ENCODE measurements at places on chromosomes 1 and 21. TPM values are rescaled to one million over a fixed set of nuclear protein-coding genes. Genes with fewer than 3 reads are reported as not detected.
A peak's percentile ranks its signal among the peaks of the same experiment; 100 is the strongest.

Gene MRPS14
- total RNA-seq = 47.6 TPM

Gene GPATCH4
- total RNA-seq = 43.2 TPM

Gene TSPAN2
- 2.5 TPM for total RNA-seq

Gene LCA5L
- total RNA-seq = 0.22 TPM

Gene ANGPTL3
- total RNA-seq = not detected

DNA sequence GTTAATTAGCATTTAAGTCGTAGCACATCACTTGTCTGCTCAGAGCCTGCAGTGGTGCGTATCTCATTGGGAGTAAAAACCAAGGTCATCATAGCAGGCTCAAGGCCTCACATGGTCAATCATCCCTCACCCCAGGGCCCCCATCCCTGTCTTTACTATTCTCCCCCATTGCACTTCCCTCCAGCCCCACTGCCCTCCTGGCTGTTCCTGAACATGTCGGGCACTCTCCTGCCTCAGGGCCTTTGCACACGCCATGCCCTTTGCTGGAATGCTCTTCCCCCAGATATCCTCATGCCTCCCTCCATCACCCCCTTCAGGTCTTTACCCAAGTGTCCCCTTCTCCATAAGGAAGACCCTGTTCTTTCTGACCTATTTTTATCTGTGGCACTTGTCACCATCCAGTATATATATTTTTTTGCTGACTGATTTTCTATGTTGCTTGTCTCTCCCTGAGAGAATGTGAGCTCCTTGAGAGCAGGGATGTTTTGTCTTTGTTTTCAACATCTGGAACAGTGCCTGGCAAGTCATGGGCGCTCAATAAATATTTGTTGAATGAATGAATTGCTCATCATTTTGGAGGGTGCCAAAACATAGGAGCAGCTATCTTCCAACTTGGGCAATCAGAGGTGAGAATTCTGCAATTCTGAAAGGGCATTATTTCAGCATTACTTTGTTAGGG is 74.1 kb upstream of the POU3F1 start:
- no peaks in the 10 kb centered on the region for H3K27me3 ChIP-seq
- no peaks in the 10 kb centered on the region for H3K4me1 ChIP-seq
- DNase-seq = no peak
- no peaks in the 10 kb centered on the region for H3K36me3 ChIP-seq

- H3K4me1 ChIP-seq = peaks cover 2% of the 10 kb centered on the region
- no peak for DNase-seq
- H3K27me3 ChIP-seq = peaks cover under 1% of the 10 kb centered on the region
- H3K4me3 ChIP-seq = no peak overlapping the region
- no peak overlapping the region for H3K27ac ChIP-seq
- no peaks in the 10 kb centered on the region for H3K36me3 ChIP-seq
Observed at GRCh38 chr1:109719337-109719837, 7.3 kb downstream of the GSTM5 start.

DNA sequence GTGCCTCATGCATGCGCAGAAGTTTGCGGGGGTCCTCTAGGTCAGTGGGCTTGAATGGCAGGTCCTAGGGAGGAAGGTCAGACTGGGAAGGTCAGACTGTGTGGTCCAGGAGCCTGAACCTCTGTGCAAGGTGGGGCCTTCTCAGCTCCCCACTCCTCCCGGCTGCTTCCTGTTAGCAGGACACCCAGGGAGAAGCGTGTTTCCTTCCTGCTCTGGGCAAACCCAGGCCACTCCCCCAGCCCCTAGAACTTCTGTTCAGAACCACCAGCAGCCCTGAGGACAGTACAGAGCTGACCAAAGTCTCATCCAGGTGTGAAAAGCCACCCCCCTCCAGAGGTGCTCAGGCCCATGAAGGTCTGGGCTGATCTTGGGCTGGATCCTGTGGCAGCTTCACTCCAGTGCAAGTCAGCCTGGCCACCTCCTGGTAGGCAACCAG is 29.9 kb downstream of the NAV1 start:
- no peaks in the 10 kb centered on the region for H3K36me3 ChIP-seq
- no peak overlapping the region for H3K4me3 ChIP-seq
- H3K4me1 ChIP-seq = peaks cover 8% of the 10 kb centered on the region
- no peaks in the 10 kb centered on the region for H3K27me3 ChIP-seq
- H3K27ac ChIP-seq = no peak overlapping the region

DNA sequence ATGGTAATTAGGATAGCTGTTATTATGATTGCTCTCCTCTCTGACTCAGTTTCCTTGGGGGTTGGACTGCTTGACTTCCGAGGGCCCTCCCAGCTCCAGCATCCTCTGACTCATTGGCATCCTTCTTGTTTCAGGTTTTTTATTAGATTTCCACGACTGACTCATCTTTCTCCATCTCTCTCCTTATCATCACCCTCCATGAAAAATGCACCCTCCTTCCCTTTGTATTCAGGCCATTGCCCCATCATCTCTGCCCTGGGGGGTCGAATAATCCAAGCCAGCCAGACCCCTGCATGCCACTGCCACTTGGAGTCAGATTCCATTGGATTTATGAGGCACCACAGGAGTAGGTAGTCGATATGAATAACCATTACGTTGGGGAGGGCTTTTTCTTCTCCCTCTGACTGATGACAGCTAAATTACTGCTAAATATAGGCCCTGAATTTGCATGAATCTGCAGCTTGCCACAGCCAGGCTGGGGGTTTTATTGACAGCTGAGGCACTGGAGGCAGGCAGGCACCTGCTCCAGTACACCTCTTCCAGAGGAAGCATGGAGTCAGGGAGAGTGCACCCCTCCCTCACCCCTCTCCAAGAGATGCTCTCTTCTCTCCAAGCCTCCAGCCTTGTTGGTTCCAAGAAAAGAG is 91.7 kb downstream of the C1orf94 start:
- no peak for DNase-seq
- no peak overlapping the region for H3K27ac ChIP-seq
- no peaks in the 10 kb centered on the region for H3K36me3 ChIP-seq

- no peak overlapping the region for H3K4me3 ChIP-seq
- H3K27ac ChIP-seq = no peak overlapping the region
- H3K36me3 ChIP-seq = no peaks in the 10 kb centered on the region
- H3K27me3 ChIP-seq = peaks cover 10% of the 10 kb centered on the region
- H3K4me1 ChIP-seq = no peaks in the 10 kb centered on the region
- no peak for DNase-seq
Observed at GRCh38 chr1:44496541-44497171, 91.6 kb downstream of the RNF220 start.

DNA sequence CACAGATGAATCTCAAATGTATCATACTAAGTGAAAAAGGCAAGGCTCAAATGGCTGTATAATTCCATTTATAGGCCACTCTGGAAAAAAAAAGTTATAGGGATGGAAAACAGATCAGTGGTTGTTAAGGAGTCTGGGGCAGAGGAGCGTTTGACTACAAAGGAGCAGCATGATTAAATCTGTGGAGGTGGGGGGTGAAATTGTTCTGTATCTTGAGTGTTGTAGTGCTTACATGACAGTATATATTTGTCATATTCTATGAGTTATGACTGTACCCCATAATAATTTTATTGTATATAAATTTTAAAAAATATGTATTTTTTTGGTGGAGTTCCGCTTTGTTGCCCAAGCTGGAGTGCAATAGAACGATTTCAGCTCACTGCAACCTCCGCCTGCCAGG is 10.3 kb downstream of the TAF12 start:
- no peak overlapping the region for H3K4me3 ChIP-seq
- peaks cover 3% of the 10 kb centered on the region for H3K36me3 ChIP-seq
- no peak overlapping the region for H3K27ac ChIP-seq
- DNase-seq = no peak

DNA sequence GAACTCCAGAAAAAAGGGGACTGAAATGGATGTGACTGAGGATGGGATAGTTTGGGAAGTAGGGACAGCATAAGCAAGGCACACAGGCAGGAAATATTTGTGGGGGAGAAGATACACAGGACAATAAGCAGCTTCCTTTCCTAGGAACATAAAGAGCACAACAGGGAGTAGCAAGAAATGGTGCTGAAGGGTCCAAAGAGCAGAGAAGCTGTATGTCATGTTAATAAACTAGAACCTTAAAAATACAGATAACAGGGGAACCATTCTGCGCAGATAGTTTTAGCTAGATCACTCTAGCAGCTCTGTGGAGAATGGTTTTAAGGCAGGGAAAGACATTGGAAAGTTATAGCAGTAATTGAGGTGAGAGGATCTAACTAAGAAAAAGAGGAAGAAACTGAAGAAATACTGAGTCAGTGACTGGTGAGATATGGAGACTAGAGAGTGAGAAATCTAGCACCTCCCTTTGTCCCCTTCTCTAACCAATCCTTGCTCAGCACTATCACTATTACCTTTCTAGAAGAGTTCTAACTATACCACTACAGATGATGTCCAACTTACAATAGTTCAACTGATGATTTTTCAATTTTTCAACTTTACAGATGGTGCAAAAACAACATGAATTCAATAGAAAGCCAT is 95.0 kb downstream of the CDC42BPA start:
- peaks cover 17% of the 10 kb centered on the region for H3K27me3 ChIP-seq
- no peak overlapping the region for H3K27ac ChIP-seq
- H3K36me3 ChIP-seq = no peaks in the 10 kb centered on the region
- no peaks in the 10 kb centered on the region for H3K4me1 ChIP-seq

- H3K4me3 ChIP-seq = no peak overlapping the region
- H3K4me1 ChIP-seq = peaks cover 53% of the 10 kb centered on the region
- no peaks in the 10 kb centered on the region for H3K27me3 ChIP-seq
- H3K36me3 ChIP-seq = peaks cover 12% of the 10 kb centered on the region
- H3K27ac ChIP-seq = peak overlapping the region; percentile 65
Observed at GRCh38 chr1:36248250-36248894, 24.1 kb downstream of the THRAP3 start.

DNA sequence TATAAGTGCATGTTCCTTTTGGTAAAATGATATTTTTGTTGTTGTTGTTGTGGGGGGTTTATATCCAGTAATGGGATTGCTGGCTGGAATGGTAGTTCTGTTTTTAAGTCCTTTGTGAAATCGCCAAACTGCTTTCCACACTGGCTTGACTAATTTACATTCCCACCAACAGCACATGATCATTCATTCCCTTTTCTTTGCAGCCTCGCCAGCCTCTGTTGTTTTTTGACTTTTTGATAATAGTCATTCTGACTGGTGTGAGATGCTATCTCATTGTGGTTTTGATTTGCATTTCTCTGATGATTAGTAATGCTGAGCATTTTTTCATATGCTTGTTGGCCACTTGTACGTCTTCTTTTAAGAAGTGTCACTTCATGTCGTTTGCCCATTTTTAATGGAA is 188.5 kb upstream of the CHRM3 start:
- H3K27ac ChIP-seq = no peak overlapping the region
- H3K27me3 ChIP-seq = no peaks in the 10 kb centered on the region
- no peaks in the 10 kb centered on the region for H3K36me3 ChIP-seq

- H3K4me3 ChIP-seq = no peak overlapping the region
- no peak for DNase-seq
- no peaks in the 10 kb centered on the region for H3K36me3 ChIP-seq
- H3K27ac ChIP-seq = no peak overlapping the region
Observed at GRCh38 chr1:6273380-6273891, 12.5 kb upstream of the GPR153 start.

DNA sequence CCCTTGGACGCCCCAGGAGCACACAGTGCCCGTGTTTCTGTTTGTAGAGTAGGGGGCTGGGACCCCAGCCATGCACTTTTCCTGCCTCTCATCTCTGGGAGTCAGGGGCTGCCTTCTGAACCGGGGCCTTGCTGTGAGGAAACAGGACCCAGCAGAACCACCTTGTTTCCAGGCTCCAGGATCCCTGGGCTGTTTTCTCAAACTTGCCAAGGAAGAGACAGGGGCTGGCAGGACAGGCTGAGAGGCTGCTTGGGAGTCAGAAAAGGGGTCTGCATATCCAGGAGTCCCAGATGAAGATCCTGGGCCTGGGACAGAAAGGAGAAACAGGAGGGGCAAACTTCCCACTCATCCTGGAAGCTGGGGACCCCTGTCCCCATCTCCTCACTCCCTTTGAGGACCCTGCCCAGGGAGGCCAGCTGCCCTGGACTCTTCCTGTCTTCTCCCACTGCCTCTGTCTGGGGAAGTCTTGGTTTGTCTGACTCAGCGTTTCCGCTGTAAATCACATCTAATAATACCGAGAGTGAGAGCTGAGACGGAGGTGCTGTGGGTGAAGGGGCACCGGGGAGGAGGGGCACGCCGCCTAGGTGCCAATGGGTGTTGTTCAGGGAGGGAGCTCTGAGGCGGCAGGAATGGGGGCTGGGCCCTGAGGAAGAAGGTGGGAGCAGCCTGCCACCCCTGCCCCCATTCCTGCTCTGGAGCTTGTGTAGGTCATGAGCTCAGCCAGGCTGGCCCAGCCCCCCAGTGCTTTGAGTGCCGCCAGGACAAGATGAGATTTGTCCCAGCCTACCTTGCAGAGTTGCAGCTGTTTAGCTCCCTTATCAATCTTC is 16.7 kb downstream of the POU3F1 start:
- peak overlapping the region; percentile 89 for H3K27ac ChIP-seq
- peak; percentile 89 for DNase-seq
- peaks cover 9% of the 10 kb centered on the region for H3K36me3 ChIP-seq
- H3K4me3 ChIP-seq = peak overlapping the region; percentile 32

- no peaks in the 10 kb centered on the region for H3K36me3 ChIP-seq
- peaks cover 21% of the 10 kb centered on the region for H3K4me1 ChIP-seq
- no peak overlapping the region for H3K27ac ChIP-seq
- no peak overlapping the region for H3K4me3 ChIP-seq
Observed at GRCh38 chr1:117575586-117576225, 30.1 kb upstream of the TENT5C start.

DNA sequence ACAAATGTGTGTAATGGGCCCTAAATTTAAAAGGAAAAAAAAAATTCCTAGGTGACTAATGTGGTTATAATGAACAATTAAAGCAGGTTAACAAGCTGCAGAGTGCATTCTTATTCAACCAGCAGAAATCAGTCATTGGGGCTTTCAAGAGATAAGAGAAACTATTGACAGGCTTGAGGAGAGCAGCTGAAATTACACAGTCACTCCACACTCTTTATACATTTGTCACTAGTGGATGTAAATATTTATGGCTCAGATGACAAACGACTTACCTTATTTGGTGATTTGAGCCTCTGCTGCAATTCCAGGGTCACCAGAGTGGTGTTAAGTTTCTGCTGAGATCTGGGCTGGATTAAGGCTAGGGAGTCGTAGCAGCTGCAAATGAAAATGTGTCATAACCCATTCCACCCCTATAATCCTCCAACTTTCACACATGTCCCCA is 896.3 kb downstream of the TTLL7 start:
- DNase-seq = no peak

- H3K27me3 ChIP-seq = no peaks in the 10 kb centered on the region
- H3K36me3 ChIP-seq = peaks cover 8% of the 10 kb centered on the region
- H3K27ac ChIP-seq = peak overlapping the region; percentile 99
- DNase-seq = peak; percentile 40
- peaks cover 59% of the 10 kb centered on the region for H3K4me1 ChIP-seq
- peak overlapping the region; percentile 36 for H3K4me3 ChIP-seq
Observed at GRCh38 chr21:35050348-35051286, 1.5 kb upstream of the RUNX1 start.

- no peak overlapping the region for H3K4me3 ChIP-seq
- H3K27ac ChIP-seq = no peak overlapping the region
- H3K36me3 ChIP-seq = no peaks in the 10 kb centered on the region
- H3K4me1 ChIP-seq = no peaks in the 10 kb centered on the region
- DNase-seq = no peak
- peaks cover 3% of the 10 kb centered on the region for H3K27me3 ChIP-seq
Observed at GRCh38 chr1:3227893-3228292, 158.9 kb downstream of the PRDM16 start.
